ENCODE measurements at places on chromosomes 2 and 18.

- no peak for DNase-seq
These were observed 28.0 kb downstream of the RFX8 start for GRCh38 chr2:101446869-101447268.

- no peak for DNase-seq
These were observed 72.1 kb upstream of the MAP4K4 start for GRCh38 chr2:101625387-101625786.

DNA sequence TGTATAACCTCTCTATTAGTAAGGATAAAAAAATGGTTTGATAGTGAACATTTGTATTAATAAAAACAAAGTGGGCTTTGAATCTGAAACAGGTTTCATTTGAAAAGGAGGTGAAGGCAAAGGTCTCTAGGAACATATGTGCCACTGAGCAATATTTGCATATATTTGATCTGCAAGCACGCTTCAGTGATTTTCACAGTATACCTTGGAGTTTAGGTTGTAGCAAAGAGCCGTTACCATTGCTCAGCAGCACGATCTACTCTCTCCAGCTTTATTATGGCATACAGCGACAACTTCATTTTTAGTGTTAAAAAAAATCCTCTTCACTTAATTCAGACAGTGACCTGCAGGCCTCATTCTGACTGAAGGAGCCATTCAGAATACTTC is 75.8 kb upstream of the ZEB2 start:
- no peak for DNase-seq

DNA sequence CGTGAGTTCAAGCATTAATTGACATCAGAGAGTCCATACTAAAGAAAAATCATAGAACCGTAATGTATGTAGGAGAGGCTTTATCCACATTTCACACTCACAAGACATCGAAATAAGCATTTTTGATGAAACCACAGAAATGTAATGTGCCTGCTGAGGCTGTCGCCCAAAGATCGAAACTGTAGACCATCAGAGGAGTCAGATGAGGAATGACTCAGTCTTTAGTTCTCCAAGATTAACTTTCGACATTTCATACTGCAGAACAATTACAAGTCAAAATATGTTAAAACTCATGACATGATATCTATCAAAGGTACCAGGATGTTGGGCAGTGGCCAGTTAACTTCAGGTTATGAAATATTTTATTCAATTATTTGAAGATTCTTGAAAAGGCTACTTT is 79.6 kb downstream of the RAB31 start:
- no peak for DNase-seq

DNA sequence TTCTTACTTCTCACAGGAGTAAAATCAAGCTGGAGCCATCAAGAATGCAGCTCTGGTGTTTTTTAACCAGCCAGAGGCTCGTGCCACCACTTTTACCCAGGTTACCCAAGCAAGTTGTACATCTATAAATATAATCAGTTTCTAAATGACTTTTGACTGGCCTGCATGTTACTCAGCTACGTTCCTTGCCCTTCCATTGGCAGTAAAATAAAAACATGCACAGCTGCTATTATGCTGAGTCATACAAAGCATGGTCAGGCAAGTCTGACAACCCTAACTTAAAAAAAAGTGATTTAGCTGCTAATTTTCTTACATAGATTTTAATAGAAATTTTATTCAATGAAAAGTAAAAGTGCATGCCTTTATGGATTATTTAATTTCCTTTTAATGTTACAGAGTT is 111.7 kb upstream of the CSRNP3 start:
- no peak for DNase-seq

GRCh38 chr2:57497489-57498096 is 549.0 kb upstream of the VRK2 start:
- DNase-seq: peak; percentile 28

DNA sequence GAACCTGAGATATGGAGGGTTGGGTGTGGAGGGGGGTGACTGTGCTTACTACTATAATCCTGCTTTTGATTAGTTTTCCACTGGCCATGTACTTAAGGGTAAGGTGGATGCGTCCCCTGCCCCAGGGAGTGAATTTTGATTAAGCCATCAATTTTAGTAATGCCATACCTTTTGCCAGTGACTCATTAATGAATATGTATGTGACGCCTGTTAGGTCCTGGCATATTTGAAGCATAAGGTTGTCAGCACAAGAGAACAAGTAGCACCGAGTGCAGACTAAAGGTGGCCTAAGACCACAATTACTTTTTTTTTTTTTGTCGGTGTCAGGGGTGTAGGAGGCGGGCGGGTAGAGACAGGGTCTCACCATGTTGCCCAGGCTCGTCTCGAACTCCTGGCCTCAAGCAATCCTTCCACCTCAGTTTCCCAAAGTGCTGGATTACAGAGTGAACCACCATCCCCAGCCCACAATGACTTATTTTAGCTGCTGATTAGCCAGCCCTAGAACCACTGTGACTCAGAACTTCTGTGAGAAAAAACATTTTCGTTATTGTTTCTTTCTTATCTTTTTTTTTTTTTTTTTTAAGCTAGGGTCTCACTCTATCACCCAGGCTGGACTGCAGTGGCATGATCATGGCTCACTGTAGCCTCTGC is 7.0 kb downstream of the TANC1 start:
- no peak for DNase-seq

GRCh38 chr2:29270701-29271121 is 155.5 kb downstream of the CLIP4 start:
- DNase-seq: no peak

GRCh38 chr18:10923141-10923540 is 226.2 kb downstream of the PIEZO2 start:
- DNase-seq: no peak

DNA sequence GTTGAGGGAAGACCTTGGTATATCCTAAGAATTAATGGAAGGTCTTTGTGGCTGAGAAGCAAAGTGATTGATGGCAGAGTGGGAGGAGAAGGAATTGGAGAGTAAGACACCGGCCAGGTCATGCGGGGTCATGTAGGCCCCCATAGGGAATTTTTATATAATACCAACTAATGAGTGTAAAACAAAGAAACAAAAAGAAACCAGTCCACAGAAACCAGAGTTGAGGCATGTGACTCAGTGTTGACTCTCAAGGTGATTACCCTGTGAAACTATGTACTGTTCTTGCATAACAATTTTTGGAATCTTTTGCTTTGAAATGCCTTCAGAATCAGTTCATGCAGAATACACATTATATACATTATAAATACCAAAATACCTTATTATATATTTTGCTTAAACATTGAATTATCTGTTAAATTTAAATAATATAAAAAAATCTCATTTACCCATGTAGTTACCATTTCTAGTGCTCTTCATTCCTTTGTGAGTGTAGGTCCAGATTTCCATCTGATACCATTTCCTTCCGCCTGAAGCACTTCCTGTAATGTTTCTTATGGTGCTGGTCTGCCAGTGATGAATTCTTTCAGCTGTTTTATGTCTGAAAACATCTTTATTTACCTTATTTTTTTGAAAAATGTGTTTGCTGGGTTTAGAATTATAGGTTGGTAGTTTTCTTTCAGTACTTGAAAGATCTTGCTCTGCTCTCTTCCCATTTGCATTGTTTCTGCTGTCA is 8.6 kb downstream of the CLIP4 start:
- no peak for DNase-seq

- DNase-seq: no peak
These were observed 67.4 kb upstream of the GALNT5 start for GRCh38 chr2:157190151-157190550.

- DNase-seq: no peak
These were observed 5.9 kb downstream of the CTLA4 start for GRCh38 chr2:203873461-203873860.

DNA sequence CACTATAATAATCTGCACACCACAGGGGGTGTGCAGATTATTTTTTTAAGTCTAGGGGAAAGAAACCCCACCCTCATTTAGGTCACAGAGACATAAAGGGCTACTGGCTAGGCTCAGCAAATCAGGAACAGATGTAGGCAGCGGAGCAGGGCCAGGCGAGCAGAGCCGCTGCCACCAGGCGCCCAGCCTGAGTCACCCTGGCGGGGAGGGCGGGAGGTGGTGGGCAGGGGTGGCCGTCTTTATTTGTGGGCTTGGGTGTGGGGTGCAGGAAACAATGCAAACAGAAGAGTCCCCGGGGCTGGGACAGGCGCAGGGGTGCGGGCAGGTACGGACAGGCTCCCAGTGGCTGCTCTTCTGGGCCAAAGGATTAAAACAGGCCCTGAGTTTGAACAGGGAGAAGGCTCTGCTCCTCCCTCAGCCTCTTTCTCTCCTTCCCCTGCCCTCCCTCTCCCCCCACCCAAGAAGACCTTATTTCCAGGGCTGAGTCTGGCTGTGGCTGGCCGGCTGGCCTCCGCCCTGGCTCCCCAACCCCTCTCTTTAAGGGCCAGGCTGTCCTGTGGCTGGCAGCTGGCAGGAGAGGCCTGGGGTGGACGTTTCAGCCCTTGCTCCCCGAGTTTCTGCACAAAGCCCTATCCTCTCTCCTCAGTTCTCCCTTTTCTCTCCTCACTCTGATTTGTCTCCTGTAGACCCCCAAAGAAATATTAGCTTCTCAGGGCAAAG is 142.9 kb upstream of the SMAD2 start:
- no peak for DNase-seq

Measured in Panc1 (cell line).